ENCODE measurements at places on chromosomes 11 and 22.

DNA sequence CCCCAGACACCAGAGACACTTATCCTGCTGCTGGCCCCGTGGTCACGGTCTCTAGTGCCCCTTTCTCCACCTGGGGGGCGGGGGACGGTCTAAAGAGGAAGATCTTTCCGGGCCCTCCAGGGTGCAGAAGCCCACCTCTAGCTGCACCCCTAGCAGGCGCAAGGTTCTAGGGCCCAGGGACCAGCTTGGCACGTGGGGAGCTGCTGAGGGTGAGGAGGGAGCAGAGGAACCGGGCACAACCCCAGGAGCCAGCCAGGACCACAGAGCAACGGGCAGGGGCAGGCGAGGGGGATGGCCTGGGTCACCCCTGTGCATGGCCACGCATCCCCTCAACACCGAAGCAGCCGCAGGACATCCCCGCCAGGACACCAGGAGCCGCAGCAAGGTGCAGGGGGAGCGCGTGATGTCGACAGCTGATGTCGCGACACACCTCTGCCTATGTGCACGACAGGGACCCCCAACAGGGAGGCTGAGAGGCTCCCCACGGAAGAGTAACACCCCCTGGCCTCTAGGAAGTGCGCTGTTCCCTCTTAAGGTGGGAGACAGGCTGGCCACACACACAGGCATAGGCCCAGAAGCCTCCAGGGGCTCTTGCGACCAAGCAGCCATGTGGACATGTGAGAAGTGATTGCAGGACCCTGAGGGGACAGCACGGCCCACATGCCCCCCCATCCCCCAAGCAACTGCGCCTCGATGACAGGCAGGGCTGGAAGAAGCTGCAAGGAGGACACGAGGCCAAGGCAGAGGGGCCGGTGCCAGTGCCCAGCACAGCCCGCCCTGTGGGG is 5.1 kb downstream of the LRFN4 start:
- no peak for DNase-seq

- DNase-seq: no peak
Measured at GRCh38 chr11:130580891-130581492, 132.5 kb downstream of the ADAMTS15 start.

GRCh38 chr22:43867839-43868635 is 5.7 kb upstream of the SULT4A1 start:
- no peak for DNase-seq

DNA sequence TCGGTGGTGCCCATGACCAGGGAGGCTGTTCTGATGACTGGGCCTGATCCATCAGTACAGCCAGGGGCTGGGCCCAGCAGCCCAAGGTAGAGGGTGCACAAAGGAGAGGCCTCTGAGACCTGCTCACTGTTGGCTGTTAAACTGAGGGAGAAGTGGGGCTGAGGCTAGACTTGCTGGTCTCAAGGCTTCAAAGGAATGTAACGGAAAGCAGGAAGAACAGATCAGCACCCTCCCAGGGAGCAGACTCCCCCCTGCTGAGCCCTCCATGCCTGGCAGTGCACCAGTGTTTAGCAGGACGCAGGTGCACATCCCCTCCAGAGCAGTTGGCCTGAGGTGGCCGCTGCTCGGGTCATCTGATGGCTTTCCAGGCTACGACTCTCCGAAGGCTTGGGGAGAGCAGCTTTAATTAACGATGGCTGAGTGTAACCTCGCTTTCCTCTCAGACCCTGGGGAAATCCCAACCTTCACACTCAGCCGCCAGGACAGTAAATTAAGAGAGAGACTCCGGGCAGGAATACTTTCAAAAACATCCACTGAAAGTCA is 255.7 kb upstream of the NARS2 start:
- no peak for DNase-seq

DNA sequence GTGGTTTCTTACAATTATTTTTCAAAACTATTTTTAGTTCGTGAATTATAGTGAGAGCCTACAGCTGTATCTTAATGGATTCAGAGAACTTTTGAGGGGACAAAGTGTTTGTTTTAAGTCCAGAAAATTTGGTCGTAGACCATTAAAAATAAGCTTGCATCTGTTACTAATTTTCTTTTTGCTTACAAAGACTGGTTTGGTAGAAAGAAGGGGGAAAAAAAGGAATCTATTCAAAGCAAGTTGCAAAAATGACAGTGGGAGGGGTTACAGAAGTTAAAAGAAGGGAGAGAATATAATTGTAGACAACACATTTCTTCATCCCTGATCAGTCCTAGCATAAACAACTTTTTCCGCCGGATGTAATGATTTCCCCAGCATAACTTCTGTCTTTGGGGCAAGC is 72.1 kb downstream of the AMOTL1 start:
- no peak for DNase-seq

DNA sequence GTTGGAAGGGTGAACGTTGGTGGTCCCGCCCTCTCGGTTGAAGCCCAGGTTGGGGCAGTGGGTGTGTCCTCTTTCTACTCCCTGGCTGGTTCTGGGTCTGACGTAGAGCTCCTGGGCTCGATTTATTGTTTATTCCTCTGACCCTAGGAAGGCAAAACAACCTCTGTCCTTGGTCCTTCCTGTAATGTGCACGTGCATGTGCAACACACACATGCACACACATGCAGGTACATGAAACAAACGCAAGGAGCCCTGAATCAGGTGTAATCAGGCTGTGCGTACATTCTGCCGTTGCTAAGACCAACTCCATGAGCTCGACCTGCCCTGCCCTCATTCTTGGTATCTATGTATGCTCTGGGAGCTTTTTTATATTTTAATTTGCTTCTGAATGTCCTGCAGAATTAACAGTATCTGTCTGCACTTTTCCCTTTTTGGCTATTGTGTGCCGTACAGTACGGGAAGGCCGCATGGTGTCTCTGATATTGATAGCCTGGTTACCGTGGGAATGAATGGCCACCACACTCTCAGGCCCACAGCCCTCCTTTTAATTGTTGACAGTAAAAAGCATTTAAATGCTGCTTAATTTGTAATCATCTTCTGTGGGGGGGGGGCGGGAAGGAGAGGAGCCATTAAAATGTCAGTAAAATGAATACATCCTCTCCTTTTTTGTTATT is 66.0 kb upstream of the NNMT start:
- DNase-seq: no peak

GRCh38 chr11:73566422-73566821 is 31.5 kb downstream of the FAM168A start:
- no peak for DNase-seq

DNA sequence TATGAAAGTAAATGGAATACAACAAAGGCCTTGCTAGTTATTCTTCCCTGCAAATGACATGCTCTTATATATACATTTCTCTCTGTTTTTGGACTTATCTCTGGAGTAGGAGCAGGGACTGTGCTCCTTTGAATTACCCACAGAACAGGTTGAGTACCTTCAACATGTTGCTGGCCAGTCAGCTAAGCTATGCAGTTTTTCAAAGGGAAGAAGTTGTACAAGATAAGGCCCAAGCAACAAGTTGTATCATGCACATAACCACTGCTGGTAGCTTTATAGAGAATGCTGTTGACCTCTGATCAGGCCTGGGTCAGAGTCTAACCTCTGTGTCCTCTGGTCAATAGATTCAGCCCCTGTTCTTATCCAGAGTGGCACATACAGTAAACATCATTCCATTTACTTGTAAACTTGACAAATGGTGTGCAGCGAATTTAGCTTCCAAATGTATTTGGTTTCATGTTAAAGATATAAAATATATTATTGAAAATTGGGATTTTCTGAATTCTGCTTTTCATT is 99.6 kb downstream of the C11orf87 start:
- no peak for DNase-seq

DNA sequence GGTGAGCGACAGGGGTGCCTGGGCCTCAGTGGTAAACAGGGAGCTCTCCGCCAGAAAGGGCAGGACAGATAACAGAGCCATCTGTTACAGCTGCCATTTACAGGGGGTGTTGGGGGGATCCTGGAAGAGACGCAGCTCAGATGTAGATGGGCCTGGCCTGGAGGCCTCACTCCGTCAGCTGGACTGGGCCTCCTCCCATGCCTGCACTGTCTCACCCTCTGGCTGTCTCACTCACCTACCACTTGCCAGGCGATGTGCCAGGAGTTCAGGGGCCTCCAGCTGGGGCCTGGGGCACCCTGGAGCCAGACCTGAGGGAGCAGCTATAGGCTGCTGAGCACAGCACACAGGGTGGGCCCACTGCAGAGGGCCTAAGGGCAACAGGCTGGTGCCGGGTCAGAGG is 16.3 kb upstream of the SUSD2 start:
- DNase-seq: no peak

DNA sequence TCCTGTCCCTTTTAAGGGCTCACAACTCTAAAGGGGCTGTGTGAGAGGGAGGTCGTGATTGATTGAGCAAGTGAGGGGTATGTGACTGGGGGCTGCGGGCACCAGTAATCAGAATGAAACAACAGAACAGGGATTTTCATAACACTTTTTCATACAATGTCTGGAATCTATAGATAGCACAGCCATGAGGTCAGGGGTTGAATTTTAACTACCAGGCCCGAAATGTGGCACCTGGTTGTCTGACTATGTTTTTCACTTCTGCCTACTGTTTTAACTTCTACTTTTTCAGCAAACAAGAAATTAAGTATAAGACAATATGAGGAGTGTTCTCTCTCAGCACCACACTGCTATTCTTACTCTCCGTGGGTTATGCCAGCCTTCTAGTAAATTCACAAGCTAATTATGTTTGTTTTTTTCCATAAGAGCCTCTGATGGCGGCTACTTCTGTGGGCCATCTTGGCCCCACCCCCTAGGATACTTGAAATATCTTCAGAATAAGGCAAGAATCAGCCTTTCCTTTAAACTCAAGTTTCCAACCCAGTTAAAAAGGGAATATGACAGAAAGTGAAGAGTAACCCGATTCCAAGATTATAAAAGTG is 552.8 kb upstream of the CHORDC1 start:
- no peak for DNase-seq

DNA sequence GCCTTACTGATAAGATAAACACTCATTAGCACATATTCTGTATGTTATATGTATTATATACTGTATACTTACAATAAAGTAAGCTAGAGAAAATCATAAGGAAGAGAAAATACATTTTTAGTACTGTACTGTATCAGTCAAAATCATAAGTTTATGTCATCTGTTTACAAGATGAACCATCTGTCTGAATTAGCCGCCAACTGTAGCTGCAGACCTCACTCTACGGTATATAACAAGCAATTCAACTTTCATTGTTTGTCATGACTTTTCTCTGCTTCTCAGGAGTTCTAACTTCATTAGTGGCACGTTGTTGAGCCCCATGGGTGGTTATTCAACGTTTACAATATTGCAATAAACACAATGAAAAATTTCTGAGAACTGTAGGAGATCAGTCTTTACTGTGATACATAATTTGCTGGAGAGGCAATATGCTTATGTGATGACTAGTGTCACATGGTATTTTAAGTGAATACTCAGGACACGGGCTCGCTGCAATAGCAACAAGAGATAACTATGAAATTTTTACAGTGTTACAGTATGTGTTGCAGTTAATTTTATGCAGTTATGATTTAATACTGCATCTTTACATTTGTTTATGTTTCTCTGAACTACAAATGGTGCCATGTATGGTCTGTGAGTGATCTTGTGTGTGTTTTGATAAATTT is 132.2 kb upstream of the CTSC start:
- no peak for DNase-seq

- DNase-seq: no peak
Measured at GRCh38 chr11:119687373-119688046, 41.5 kb downstream of the NECTIN1 start.

- no peak for DNase-seq
Measured at GRCh38 chr11:79157738-79158137, 283.1 kb downstream of the TENM4 start.

GRCh38 chr22:45162531-45162930 is 1.2 kb upstream of the NUP50 start:
- DNase-seq: no peak

DNA sequence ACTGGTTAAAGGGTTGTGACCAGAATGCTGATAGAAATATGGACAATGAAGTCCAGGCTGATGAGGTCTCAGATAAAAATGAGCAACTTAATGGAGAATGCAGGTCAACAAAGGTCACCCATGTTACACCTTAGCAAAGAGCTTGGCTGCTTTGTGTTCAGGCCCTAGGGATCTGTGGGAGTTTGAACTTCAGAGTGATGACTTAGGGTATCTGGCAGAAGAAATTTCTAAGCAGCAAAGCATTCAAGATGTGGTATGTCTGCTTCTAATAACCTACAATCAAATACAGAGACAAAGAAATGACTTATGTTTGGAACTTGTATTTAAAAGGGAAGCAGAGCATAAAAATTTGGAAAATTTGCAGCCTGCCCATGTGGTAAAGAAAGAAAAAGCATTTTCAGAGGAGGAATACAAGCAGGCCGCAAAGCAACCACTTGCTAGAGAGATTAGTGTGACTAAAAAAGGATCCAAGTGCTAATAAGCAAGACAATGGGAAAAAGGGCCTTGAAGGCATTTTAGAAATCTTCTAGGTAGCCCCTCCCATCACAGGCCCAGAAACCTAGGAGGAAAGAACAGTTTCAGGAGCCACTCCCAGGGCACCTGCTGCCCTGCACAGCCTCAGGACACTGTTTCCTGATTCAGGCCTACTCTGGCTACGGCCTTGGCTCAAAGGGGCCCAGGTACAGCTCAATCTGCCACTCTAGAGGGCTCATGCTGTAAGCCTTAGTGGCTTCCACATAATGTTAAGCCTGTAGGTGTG is 41.3 kb downstream of the TNKS1BP1 start:
- no peak for DNase-seq

GRCh38 chr11:30210357-30210756 is 20.5 kb upstream of the FSHB start:
- DNase-seq: no peak

DNA sequence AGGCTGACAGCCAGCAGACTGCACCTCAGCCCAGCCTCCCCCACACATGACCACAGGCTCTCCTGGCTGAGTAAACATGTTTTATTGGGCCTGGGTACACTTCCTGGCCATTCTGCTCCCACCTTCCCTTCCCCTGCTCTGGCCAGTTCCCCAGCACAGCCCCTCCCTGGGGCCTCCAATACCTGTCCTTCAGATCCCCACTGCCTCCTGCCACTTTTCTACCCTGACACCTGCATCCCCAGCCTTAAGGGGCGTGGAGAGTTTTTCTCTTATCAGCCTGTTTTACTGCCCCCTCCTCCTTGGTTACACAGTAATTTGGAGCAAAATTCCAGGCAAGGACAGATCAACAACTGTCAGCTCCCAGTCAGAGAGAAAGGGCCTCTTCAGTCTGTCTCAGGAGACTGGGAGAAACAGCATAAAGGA is at the start of gene ISX:
Gene ISX, plus strand, starts transcription at position 363 of the 423 bp plus-strand sequence. CDS start 930 bp downstream, outside the sequence.
- no peak for DNase-seq

GRCh38 chr22:39408173-39408572 is 8.6 kb downstream of the TAB1 start:
- no peak for DNase-seq

DNA sequence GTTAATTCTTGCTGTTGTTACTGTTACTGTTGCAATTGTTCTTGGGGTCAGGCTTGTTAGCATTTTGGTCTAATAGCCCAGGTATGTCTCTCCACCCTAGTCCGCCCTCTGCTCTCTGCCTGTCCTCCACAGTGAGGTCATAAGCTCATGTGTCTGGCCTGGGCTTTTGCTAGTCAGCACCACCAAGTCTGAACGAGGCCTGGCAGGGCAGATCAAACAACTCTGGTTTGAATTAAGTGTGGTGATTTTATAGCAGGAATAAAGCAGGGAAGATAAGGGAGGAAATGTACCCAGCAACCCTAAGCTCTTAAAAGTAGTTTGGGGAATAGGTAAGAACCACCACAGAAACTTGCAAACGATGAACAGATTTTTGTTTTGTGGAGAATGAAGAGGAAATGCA is 98.7 kb downstream of the ABTB2 start:
- no peak for DNase-seq

- DNase-seq: no peak
Measured at GRCh38 chr22:36887162-36887561, 26.3 kb upstream of the CSF2RB start.

Measured in activated CD8-positive, alpha-beta memory T cell treated with anti-CD3 and anti-CD28 coated beads, Interleukin-2, amount 50 U/mL, for 4 hours (primary cell).